ENCODE measurements at places on chromosomes 11 and 22.

- no peak for DNase-seq
Measured at GRCh38 chr11:108586600-108586999, 7.0 kb downstream of the EXPH5 start.

DNA sequence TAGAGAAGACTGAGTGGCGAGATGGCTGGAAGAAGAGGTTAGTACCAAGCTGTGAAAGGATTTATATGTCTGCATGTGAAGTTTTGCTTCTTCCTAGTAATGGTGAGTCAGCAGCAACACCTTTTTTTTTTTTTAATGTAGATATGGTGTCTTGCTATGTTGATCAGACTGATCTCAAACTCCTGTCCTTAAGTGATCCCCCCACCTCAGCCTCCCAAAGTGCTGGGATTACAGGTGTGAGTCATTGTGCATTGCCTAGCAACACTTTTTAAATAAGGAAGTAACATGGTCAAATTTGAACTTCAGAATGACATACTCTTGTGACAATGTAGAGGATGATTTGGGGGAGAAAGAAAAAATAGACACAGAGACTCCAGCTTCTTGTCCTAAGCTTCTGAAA is 6.5 kb upstream of the CSTPP1 start:
- no peak for DNase-seq

GRCh38 chr11:99383648-99384245 is 363.0 kb downstream of the CNTN5 start:
- DNase-seq, result no peak

DNA sequence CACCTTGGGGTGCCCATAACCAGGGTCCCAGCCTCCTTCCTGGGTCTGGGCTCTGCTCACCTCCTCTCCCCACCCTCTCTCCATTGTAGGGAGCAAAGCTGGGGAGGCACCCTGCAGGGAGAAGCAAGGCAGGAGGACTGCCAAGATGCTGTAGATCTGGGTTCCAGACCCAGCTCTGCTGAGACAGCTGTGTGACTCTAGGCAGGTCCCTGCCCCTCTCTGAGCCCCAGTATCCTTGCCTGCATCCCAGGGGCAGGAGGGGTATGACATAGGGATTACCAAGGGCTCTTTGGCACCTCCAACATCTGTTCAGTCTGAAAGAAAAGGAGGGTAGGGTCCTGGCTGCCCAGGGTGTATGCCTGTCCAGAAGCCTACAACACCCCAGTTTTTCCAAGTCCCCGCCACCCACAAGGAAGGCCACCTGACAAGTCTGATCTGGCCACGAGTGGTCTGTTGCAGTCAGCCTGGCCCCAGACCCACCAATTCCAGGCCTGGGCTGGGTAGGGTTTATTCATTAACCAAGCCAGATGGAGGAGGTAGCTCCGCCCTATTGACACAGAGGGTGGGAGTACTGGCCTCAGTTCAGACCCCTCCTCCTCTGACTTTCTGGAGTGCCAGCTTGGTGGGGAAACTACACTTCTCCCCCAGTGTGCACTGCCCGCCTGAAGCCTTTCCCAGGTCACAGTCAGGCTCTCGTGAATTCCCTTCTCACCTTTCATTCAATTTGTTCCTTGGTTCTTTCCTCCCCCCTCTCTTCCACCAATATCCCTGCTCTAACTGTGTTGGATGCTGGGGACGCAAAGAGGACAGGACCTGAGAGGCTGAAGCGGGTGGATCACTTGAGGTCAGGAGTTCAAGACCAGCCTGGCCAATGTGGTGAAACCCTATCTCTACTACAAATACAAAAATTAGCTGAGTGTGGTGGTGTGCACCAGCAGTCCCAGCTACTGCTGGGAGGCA is 15.0 kb downstream of the STARD10 start:
- no peak for DNase-seq

DNA sequence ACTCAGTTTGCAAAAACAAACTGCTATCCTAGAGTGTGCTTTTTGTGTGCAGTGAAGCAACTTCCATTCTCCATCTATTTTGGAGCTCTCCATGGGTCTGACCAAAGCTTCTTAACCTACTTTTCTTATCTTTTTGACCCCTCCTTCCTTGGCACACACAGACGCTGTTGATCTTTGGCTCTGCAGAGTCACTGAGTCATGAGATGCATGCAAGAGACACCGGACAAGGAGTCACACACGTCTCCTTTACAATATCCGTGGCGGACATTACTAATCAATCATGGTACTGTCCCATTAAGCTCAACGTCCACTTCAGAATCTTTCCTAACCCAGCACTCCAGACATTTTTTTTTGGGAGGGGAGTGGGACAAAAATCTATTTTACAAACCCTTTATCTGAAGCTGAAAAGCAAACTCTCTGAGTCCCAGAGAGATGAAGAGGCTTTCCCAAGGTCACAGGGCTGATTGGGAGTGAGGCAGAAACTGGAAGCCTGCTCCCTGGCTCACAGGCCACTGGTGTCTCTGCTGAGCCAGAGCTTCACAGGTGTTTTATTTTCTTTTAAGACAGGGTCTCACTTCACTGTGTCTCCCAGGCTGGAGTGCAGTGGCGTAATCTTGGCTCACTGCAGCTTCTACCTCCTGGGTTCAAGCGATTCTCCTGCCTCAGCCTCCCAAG is 165.8 kb upstream of the SYT13 start:
- no peak for DNase-seq

DNA sequence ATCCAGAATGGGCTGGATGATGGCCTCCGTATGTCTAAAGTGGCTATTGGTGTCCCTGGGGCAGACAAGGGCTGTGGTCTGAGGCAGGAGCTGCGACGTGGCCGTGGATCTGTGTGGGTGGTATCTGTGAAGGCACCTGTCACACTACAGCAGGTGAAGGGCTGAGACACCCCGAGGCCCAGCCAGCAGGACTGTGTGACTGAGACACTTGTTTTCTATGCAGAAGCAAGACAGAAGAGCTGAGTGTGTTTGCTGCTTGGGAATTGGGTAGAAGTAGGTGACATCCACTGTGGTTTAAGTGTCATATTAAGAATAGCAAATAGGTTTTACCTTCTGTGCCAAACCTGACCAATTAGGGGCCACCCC is 35.0 kb downstream of the AMPD3 start:
- DNase-seq, result no peak

GRCh38 chr22:31896472-31896871 is 47.9 kb upstream of the YWHAH start:
- DNase-seq, result no peak

GRCh38 chr11:79220171-79220570 is 220.7 kb downstream of the TENM4 start:
- no peak for DNase-seq

- DNase-seq, result no peak
Measured at GRCh38 chr11:61777234-61778090, 14.9 kb downstream of the TMEM258 start.

All from NCI-H2227 treated with DMSO at 0.1 percent for 48 hours (cell line).